ENCODE measurements at places on chromosomes 5 and 9. TPM values are rescaled to one million over a fixed set of nuclear protein-coding genes. Genes with fewer than 3 reads are reported as not detected.

The PCDHGA4 gene
- 0.16 TPM for total RNA-seq

The RAB3C gene
- not detected for total RNA-seq

The SLC28A3 gene
- total RNA-seq = 1.2 TPM

The CDH12 gene
- not detected for total RNA-seq

The CCDC152 gene
- total RNA-seq = 16.2 TPM

The ACSL6 gene
- 22.7 TPM for total RNA-seq

The HEXB gene
- 57.4 TPM for total RNA-seq

The OR1J2 gene
- total RNA-seq = not detected

The PLPP7 gene
- total RNA-seq = not detected

The IQGAP2 gene
- 51.4 TPM for total RNA-seq

All from CD8-positive, alpha-beta memory T cell (primary cell).